Kasumi-1 (cell line): ENCODE measurements at places on chromosomes 7 and 10.

DNA sequence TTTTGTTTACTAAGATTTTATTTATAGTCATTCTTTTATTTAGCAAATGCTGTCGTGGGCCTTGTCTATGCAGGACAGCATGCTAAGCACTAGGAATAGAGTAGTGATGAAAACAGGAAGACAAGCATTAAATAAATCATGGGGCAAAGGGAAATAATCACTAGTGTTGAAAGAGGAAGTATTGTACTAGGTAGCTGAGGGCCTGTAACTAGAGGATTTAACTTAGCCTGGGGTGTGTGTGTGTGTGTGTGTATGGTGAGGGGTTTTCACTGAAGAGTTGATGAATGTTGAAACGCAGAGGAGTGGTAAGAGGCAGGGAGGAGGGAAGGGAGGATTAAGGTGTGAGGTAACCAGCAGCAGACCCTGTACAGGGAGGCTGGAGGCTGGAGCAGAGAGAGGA is 446.4 kb downstream of the SDK1 start:
- DNase-seq = no peak

DNA sequence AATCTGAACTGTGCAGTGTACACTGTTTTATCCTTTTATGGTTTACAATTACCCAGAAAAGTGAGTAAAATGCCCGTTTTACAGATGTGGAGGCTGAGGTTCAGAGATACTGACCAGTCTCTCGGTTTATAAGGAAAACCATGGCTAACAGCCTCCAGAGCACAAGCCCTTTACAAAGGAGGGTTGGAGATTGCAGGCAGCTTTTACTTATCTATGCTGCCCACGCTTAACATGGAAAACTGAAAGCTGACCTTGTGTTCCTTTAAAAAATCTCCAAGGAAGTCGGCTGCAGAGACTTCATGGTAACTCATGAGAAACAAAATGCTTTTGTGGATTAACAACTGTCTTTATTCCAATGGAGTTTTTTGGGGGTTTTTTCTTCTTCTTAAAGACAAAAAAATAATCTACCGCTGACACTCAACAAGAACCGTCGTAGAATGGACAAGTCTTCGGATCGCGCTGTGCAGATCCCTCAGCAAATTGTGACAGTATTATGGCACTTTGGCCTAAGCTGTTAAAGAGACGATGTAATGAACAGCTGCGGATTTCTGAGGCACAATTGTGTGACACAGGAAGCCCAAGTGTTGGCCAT is 654 bp upstream of the SLF2 start:
- peak; percentile 85 for DNase-seq

DNA sequence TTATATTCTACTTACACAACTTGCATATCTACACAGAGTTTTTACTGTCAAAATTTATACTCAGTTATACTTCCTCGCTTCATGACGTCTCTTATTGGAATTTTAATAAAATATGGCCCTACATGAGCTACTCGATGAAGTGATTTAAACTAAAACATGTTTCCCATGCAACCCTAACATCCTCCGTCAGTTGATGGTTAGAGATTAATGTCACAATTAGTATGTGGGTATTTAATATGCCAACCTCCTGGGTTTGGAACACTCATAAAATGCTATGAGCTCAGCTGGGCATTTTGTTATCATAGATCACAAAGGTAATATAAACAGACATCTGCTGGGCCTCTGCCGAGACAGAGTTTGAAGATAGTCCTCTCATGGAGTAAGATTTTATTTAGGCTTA is 66.5 kb downstream of the GNAT3 start:
- DNase-seq = no peak

- no peak for DNase-seq
Measured at GRCh38 chr7:142865766-142866165, 10.9 kb downstream of the EPHB6 start.

DNA sequence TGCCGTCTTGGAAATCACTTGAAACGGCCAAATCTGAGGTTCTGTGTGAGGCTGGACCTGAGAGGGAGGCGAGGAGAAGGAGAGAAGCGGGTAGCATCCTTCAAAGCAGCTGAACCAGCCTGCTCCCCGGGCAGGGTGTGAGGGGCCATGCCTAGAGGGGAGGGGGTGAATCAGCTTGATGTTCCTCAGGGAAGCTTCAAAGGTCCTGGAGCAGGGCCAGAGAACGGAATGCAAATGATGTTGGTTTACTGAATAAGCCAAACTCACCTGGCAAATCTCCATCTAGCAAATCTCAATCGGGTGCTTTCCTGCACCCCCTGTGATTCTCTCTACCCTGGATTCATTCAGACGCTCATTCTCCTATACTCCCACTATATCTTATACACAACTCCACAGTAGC is 226.9 kb downstream of the WDR11 start:
- DNase-seq = no peak

- no peak for DNase-seq
Measured at GRCh38 chr7:113715981-113716856, 202.6 kb downstream of the PPP1R3A start.

- no peak for DNase-seq
Measured at GRCh38 chr10:77253147-77253545, 384.5 kb downstream of the KCNMA1 start.

GRCh38 chr7:31419505-31420055 is 79.1 kb upstream of the NEUROD6 start:
- DNase-seq = no peak

DNA sequence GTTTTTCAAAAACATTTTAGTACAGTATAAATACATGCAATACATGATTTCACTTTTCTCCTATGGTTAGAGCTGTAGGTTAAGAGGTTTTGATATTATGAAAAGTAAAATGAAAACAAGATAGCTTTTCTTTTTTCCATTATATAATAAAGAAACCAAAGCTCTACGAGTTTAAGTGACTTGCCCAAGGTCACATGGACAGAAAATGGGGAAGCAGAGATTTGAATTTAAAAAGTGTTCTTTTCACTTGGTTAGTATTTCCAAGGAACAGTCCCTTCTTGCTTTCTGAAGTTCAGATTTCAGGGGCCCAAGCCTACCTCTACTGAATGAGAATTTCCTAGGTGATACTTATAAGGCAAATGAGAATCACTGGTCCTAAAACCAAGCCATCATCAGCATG is 13.2 kb upstream of the MAP3K8 start:
- DNase-seq = no peak

- no peak for DNase-seq
Measured at GRCh38 chr7:96121752-96122151, 200.1 kb downstream of the SLC25A13 start.

- no peak for DNase-seq
Measured at GRCh38 chr7:115676080-115676479, 354.5 kb downstream of the TFEC start.

DNA sequence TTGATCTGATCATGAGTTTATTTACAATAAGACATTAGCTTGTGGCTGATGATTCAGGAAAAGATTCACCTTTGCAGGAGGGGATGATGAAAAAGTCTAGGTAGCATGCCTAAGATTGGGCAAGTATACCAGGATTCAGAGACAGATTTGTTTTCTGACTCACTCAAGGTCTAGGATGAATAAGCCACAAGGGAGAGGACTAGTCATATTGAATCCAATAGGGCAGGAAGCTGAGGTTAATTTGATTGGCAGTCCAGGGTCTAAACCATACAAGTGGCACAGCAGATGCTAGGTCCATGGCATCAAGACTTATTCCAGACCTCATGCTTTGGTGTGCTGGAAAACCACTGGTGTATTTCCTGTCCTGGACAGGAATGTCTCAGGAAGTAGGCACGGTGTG is 1133.4 kb downstream of the XPNPEP1 start:
- no peak for DNase-seq

DNA sequence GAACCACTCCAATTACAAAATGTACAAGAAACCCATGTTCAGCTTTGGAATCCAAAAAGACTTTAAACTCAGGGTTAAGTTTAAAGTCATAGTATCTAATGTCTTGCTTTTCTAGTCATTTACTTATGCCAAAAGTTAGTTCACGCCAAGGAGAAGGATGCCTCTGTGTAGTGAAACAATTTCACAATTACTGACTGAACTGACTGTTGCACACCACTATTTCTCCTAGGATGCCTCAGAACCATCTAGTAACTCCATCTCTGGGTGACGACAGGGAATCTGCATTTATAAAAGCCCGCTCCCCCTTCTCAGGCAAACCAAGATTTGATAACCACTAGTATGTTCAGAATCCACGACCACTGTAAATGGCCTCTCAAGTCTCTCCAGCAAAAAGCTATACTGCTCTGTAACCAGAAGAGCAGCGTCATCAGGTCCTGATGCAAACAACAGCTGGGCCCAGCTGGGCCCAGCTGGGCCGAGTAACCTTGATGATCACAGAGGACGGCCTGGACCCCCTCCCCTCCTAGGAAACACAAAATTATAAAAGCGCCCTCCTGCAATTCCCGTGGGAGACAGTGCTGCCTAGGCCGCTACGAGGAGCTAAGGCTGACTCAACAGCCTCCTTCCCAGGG is 680 bp upstream of the ADO start:
- no peak for DNase-seq

DNA sequence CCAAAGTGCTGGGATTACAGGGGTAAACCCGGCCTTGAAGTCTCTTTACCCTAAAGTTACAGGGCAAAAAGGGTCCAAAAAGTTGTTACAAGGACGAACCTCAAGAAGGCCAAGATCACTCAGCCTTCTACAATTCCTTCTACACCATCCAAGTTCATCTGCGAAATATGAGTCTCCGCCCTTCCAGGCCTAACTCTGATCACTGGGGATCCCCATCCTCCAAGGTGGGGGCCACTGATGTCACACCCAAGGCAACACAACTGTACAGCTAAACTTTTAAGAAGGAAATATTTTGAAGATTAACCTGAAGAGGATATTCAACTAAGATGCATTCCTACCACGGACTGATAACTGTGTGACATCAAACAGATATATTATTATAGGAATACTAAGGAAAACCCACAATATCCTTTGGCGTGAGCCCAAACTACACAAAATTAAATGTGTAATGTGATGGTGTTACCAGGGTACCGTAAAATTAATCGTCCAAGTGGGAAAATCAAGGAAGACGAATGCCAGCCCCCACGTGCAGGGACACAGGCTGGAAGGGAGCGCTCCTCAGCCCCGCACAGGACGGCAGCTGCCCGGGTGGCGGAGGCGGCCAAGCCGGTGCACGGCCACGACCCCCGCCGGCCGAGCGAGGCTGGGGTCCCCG is 1.0 kb downstream of the PAXIP1 start:
- no peak for DNase-seq

DNA sequence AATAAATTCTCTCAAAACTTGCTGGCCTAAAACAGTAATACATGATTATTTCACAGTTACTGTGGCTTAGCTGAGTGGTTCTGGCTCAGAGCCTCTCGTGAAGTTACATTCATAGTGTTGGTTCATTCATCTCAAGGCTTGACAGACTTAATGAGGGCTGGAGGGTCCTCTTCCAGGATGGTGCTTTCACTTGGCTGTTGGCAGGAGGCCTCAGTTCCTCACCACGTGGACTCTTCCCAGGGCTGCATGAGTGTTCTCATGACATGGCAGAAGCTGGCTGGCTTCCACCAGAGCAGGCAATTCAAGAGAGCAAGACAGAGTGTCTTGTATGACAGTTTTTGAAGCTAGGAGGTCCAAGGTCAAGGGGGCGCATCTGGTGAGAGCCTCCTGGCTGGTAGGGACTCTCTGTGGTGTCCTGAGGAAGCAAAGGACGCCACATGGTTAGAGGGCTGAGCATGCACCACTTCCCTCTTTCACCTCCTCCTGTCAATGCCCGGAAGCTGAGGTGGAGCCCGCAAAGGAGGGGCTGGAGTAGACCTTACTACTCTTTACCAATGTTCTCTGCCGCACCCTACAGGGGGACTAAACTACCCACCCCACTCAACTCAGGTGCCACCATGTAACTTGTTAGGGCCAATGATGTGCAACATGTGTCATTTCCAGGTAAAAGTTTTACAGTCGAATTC is 58.2 kb upstream of the YAE1 start:
- DNase-seq = no peak

- DNase-seq = no peak
Measured at GRCh38 chr7:157961731-157962457, 625.1 kb downstream of the DNAJB6 start.

- no peak for DNase-seq
Measured at GRCh38 chr10:118581340-118581739, 14.1 kb downstream of the PRLHR start.

DNA sequence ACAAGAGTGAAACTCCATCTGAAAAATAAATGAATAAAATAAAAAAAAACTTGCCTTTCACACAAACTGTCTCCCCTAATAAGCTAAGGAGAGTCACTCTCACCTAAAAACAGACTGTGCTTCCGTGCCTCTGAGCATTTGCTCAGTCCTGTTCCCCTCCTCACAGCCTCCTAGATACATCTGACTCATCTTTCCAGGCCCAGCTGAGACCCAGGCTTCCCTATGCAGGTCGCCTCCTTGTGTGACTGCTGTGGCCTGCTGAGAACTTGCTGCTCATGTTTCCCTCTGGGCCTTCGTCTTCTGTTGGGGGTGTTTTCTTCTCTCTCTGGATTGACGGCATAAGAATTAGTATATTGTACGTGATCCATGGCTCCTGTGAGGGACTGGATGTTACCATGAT is 777.7 kb downstream of the LRMDA start:
- no peak for DNase-seq

- DNase-seq = peak; percentile 57
Measured at GRCh38 chr7:31488562-31489203, 25.2 kb upstream of the ITPRID1 start.

- peak; percentile 84 for DNase-seq
Measured at GRCh38 chr10:90862908-90863514, 5.2 kb upstream of the HTR7 start.

DNA sequence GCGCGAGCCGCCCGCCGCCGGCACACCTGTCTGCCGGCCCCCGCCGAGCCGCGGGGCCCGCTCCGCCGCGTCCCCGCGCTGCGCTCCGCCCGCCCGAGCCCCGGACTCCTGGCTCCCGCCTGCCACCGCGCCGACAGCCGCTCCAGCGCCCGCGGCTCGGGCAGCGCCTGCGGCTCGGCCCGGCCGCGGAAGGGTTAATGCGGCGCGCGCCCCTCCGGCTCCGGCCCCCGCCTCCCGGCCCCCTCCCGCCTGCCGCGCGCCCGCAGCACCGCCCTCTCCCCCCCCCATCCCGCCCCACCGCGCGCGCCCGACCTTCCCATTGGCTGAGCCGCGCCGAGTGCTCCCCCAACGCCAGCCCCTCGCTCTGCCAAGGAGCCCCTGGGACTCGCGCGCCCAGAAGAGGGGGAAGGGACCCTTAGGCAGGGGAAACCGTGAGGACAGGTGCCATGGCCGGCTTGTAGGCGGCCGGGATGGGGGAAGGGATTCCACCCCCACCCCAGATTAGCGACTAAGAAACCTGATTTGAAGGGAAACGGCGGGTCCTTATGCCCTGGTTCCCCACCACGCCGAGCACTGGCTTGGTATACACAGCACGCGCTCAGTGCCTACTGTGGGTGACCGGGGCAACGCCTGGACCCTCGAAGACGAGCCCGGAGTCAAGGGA is at the start of gene KCNH2:
Gene KCNH2, minus strand, starts transcription at position 196 of the 664 bp plus-strand sequence. CDS start 408 bp downstream, outside the sequence.
- DNase-seq = no peak
